Pons (tissue), 1 donor: ENCODE measurements at places on chromosomes 16 and 17.

- no peak for DNase-seq
Measured at GRCh38 chr16:82682767-82683166, 56.0 kb downstream of the CDH13 start.

DNA sequence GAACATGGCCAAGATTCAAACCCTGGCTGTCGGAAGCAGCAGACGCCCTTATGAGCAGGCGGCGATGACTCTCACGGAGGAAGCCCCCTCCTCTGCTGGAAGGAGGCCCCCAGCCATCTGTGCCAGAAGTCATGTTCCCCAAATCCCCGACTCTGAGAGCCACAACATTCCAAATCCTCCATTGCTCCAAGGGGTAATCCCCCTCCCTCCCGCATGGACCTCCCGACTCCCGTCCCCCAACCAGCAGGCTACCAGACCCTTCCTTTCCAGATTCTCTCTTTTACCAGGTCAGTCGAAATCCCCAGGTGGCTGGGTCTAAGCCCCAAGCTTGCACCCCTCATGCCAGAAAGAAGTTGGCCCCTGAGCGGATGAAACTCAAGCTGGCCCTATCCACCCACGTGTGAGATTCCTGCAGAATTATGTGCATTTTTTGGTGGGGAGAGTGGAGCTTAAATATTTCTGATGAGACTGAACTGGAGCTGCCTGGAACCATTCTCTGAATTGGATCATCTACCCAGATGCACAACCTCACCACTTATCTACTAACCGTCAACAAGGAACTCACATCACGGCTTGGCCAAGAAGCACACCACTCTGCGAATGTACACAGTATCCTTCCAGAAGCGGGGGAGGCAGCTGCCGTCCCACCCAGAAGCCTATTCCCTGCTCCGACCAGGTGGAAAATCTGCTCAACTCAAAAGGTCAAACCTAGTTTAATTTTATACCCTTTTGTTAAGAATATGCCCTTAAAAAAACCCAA lies 283.5 kb downstream of the C16orf95 start:
- no peak for DNase-seq

DNA sequence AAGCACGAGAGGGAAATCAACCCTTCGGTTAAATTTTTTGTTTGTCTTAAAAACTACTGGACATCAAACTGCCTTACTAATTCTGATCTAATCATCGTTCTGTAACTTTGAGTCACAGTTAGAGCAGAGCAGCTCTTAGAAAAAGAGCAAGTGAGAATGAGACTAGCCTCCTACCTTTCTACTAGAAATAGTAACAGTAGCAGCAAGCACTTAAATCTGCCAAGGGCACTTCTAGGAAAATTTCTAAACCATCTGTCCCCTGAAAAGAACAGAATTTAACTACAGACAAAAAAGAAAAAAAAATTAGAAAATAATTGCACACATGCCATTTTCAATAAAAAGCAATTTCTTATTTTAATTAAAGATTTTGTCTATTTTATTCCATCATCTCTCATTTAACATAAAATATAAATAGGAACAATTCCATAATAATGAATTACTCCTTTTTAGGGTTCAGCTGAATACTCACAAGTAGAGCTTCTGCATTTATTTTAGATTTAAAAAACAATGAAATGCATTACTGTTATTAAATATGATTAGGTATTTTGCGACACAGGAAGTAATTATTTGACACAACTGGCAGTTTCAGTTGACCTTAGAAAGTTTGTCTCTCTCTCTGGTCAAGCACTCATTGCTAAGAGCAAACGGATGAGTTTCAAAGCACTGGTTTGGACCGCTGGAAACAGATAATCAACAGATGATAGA lies 250.8 kb upstream of the SOX9 start:
- no peak for DNase-seq

DNA sequence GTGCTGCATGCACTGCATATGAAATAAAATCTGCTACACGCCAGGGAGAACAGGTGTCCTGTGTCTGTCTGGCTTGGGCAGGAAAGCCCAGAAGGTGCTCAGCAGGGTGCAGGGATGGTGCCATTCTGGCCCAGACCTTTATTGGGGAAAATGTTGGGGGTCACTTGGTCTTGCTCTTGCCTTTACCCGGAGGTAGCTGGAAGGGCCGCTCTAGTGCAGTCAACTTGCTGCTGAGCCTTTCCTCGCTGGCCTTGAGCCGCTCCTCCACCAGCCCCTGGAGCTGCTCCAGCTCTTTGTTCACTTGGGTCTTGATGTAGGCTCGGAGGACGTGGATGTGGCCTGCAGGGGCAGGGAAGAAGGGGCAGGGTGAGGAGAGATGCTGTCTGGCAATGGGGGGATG lies 4.5 kb downstream of the CFAP119 start:
- no peak for DNase-seq

DNA sequence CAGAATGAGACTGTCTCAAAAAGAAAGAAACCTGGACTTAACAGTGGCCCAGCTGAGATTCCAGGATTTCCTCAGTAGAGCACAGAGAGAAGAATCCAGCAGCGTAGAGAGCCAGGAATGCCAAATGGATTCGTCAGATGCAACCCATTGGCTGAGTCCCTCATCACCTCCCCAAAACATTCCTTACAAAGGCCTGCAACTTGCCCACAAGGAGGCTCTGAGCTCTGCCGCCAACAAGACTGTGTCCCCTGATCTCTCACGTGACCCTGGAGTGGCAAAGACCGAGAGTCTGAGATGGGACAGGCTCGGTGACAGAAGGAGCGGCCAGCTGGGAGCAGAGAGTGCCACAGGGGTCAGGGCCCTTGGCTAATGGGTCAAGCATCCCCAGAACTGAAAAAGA lies 6.9 kb upstream of the CHMP6 start:
- no peak for DNase-seq

DNA sequence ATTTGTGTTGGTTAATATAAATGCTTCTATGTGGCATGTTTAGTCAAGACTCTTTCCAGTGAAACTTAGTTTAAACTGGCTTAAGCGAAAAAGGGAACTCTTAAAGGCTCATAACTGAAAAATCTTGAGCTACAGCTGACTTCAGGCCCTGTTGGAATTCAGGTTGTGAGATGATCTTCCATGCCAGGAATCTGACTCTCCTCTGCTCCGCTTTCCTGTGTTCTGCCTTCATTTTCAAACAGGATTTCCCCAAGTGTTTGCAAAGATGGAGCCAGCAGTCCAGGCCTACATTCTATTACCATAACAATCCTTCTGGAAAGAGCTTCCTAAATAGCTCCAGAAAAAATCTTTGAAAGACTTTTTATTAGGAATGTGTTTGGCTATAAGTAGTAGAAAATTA lies 134.9 kb downstream of the NLK start:
- no peak for DNase-seq

GRCh38 chr17:2924211-2924610 lies 128.0 kb downstream of the RAP1GAP2 start:
- no peak for DNase-seq

DNA sequence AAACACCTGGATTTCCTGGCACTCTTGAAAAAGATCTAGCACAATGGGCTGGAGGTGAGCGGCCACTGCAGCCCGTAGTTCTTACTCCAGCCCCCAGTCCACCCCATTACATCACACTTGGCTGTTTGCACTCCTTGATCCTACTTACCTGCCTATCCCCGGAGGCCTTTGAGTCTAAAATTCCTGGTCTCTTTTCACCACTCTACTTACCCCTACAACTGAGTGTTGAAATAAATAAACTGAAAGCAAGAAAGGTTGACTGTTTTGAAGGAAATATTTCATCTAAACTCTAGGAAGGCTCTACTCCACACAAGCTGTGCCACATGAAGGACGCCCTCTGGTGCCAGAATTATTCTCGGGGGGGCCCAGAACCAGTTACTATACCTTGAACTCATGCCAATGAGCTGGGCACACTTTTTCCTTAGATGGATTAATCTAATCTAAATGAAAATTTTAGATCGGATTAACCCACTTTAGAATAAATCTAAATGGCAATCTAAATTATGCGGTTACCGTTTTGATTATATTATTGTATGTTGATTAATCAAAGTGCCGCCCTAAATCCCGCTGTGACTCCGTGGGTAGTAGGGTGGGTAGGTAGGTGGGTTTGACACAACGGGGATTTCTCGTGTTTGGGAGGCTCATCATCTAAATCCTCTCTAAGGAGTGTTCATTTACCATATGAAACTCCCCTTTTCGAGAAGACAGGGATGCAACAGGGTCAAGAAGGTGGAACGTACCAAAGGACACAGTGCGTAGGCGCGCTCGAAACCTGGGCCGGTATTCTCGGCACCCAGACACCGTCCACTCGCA lies 651 bp upstream of the EIF1 start:
- DNase-seq = no peak

DNA sequence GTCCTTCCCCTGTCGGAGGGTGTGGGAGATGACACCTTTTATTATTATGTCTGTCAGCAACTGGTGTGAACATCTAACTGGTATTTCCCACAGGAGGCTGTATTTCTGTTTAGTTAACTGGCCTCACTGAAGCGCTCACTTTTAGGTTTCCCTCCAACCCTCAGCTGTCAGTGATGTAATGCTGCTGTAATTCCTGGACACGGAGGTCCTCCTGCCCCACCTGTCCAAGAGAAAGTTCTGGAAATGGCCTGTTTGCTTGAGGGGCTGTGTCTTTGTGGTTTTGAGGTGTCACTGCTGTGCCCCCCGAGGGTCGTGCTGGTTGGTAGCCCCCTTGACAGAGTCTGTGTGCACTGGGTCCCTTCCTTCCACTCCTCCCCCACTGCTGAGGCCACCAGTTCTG lies 11.5 kb downstream of the KCNJ12 start:
- no peak for DNase-seq

DNA sequence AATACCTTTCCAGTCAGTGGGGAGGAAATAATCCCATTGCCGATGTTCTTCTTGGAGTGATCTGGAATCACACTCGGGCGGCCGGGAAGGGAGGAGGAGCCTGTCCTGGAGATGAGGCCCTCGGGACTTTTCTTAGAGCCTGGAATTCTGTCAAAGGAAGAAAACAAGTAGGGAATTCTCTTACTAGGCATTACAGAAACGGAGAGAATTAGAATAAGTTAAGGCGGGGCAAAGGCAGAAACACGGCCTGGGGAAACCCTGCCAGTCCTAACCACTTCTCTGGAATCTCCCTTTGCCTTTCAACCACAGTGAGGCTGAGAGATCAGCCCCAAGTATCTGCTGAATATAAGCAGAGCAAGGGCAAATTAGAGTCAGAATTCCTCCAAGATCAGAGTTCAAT lies 27.8 kb downstream of the USP36 start:
- no peak for DNase-seq

DNA sequence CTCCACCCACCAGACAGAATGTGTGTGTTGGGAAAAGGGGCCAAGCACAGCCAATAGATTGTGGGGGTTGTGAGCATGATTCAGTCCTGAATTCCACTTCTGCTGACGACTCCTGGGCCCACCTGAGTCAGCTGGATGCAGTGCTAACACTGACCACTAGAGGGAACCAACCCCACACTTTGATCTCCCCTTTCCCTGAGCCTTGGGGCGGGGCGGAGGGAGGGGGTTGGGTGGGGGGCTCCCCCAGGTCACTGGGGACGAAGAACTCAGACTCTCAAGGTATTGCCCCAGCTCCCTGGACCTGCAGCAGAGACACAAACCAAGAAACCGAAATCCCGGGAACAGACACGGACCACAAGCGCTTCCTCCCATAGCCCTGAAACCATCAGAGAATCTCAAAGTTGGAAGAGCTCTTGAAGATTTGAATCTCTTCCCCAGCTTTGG lies 621 bp upstream of the CSHL1 start:
- DNase-seq = no peak

- no peak for DNase-seq
Measured at GRCh38 chr17:22270381-22270780, 578.1 kb downstream of the KCNJ18 start.

DNA sequence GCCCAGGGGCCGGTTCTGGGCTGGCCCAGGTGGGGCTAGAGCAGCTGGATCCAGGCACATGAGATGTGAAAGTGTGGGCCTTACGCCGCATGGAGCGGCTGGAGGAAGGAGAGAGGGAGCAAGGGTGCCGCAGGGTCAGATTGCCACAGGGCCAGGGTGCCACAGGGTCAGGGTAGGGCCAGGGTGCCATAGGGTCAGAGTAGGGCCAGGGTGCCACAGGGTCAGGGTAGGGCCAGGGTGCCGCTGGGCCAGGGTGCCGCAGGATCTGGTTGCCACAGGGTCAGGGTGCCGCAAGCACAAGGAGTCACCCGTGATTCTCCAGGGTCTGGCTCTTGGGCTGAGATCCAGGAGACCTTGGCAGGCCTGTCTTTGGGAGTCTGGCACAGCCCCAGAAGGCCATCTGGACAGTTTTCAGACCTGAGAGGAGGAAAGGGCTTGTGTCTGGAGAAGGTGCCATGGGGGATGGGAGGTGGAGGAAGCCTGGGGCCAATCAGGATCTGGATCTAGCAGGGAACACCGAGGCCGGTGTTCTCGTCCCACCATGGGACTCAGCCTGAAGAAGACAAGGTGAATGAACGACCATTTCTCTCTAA lies 13.1 kb upstream of the LASP1NB start:
- DNase-seq = no peak

DNA sequence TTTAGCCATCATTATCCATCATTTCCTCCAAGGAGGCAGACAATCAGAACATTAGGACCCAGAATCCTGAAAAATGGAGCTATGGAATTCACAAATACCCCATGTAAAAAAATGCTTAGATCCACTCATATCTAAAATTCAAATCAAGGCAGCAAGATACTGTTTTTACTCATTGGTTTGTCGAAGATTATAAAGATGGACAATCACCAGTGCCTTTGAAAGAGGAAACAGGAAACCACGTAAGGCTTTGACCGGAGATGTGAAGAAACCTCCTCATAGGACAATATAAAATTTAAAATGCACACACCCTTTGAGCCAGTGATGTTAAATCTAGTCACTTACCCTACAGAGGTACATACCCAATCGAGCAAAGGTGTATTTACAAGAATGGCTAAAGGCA lies 130.0 kb downstream of the XYLT1 start:
- DNase-seq = no peak

DNA sequence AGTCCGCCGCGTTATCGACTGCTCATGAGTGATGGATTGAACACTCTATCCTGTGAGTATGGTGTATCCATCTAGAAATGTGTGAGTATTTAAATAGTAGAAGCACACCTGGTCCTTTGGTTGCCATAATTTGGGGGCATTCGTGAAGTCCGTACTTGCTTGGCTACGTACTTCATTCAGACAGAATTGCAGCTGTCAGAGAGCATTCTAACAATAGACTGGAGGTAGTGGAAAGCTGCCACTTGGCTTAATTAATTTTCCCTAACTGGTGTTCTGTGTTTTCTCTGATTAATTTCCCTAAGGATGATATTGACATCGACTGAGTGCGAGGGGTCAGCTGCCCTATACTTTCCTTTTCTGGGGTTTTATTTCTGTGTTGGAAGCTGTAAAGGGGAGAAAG lies 14.1 kb downstream of the RPA1 start:
- DNase-seq = no peak
